Right lobe of liver (tissue), 6 donors: ENCODE measurements at places on chromosomes 2 and 18. TPM values are rescaled to one million over a fixed set of nuclear protein-coding genes. Genes with fewer than 3 reads are reported as not detected.

- DNase-seq, result no peak
Observed at GRCh38 chr2:153179808-153180207, 298.8 kb downstream of the RPRM start.

DNA sequence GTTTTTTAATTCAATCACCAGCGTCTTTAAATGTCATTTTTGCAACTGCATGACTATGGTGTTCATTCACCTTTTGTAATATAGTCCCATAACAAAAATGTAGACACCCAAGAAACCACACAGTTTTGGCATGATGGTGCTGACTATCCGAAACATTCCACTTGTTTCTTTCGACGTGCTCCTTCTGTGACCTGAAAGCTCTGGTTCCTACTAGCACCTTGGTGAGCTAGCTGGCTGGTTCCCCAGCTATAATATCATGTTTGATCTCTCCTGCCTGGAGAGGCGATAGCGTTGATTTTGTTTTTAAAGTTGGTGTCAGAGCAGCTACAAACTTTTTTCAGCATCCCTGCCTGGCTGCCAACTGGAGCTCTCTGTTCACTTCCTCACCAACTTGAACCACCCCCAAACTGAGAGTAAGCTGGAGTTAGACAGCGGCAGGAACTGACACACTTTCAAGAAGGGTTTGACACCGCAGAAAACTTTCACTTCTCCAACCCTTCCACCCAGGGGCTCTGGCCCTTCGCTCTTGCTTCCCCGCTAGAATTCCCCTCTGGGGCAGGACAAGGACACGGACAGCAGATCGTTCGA lies 1.1 kb downstream of the ATAD2B start:
- DNase-seq, result no peak

- no peak for DNase-seq
Observed at GRCh38 chr2:19963386-19963785, 26.5 kb downstream of the WDR35 start.

- DNase-seq, result no peak
Observed at GRCh38 chr2:12074126-12074844, 327.9 kb downstream of the LPIN1 start.

ZAP70 gene
- total RNA-seq, result 0.74 TPM

SCLY gene
- total RNA-seq, result 54.2 TPM
